ENCODE measurements at places on chromosomes 7 and 10. TPM values are rescaled to one million over a fixed set of nuclear protein-coding genes. Genes with fewer than 3 reads are reported as not detected.

GRCh38 chr7:40709062-40709964 is 574.5 kb downstream of the SUGCT start:
- no peaks in the 10 kb centered on the region for H3K36me3 ChIP-seq
- no peak overlapping the region for H3K27ac ChIP-seq
- DNase-seq = no peak

DNA sequence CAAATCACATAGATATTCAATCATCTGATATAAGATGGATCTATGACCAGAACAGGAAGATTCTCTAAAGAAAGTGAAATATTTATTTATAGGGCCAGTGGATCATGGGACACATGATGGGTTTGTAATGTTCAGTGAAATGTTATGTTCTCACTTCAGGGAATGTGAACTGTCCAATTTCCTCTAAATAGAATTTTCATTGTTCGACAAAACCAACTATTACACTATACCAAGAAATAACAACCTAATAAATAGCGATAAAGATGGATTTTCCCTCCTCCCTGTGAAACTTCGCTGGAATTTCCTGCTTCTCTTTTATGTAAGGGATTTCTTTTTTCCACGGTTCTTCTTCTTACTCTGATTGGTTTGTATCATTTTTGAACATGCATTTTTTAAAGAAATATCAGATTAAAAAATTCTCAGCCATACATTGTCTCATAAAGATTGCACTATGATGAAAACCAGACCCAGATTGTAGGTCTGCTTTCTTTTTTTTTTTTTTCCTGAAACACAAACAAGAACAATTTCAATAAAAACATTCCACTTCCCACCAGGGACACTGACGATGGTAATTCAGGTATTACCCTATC is 139.8 kb upstream of the ZEB1 start:
- no peak for DNase-seq
- no peaks in the 10 kb centered on the region for H3K27me3 ChIP-seq
- H3K4me3 ChIP-seq = no peak overlapping the region
- H3K36me3 ChIP-seq = no peaks in the 10 kb centered on the region
- H3K27ac ChIP-seq = no peak overlapping the region

DNA sequence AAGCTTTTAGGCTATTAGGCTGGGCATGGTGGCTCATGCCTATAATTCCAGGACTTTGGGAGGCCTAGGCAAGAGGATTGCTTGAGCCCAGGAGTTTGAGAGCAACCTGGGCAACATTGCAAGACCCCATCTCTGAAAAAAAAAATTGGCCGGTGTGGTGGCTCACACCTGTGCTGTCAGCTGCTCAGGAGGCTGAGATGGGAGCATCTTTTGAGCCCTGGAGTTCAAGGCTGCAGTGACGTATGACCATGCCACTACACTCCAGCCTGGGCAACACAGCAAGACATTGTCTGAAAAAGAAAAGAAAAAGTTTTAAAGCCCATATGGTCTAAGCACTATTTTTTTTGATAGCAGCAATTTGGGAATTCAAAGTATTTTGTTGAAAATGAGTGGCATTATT is 15.8 kb upstream of the SEC61A2 start:
- peaks cover 19% of the 10 kb centered on the region for H3K36me3 ChIP-seq
- no peaks in the 10 kb centered on the region for H3K27me3 ChIP-seq
- no peak overlapping the region for H3K4me3 ChIP-seq
- H3K4me1 ChIP-seq = no peaks in the 10 kb centered on the region
- no peak overlapping the region for H3K27ac ChIP-seq
- no peak for DNase-seq

GRCh38 chr10:116741391-116742351 is 695 bp downstream of the HSPA12A start:
- H3K36me3 ChIP-seq = no peaks in the 10 kb centered on the region
- peaks cover 25% of the 10 kb centered on the region for H3K4me1 ChIP-seq
- peaks cover 48% of the 10 kb centered on the region for H3K27me3 ChIP-seq
- H3K27ac ChIP-seq = peak overlapping the region; percentile 90
- H3K4me3 ChIP-seq = peak overlapping the region; percentile 93
- no peak for DNase-seq

DNA sequence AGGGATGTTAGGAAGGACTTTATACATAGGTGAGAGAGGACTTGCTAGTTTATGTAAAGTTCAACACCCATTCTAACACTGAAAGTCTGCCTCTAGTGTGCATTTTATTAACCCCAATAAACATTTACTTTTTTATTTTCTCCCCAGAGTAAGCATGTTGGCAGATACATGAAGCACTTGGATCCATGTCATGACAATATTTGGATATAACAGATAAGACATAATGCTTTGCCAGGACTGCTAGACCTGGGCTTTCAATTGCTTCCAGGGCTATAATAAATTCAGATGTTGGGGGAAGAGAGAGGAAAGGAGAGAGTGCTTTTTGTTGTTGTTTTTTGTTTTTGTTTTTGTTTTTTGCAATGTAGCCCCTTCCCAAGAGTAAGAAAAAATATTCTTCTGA is 269.3 kb upstream of the LRRTM3 start:
- H3K4me1 ChIP-seq = no peaks in the 10 kb centered on the region
- H3K4me3 ChIP-seq = no peak overlapping the region
- no peaks in the 10 kb centered on the region for H3K36me3 ChIP-seq
- no peak for DNase-seq

- peaks cover 25% of the 10 kb centered on the region for H3K36me3 ChIP-seq
- H3K27me3 ChIP-seq = no peaks in the 10 kb centered on the region
- DNase-seq = no peak
- no peaks in the 10 kb centered on the region for H3K4me1 ChIP-seq
- H3K27ac ChIP-seq = no peak overlapping the region
- H3K4me3 ChIP-seq = no peak overlapping the region
Observed at GRCh38 chr7:157596881-157597280, 260.1 kb downstream of the DNAJB6 start.

GRCh38 chr7:81929386-81929785 is 159.5 kb upstream of the HGF start:
- H3K4me3 ChIP-seq = no peak overlapping the region
- H3K27me3 ChIP-seq = no peaks in the 10 kb centered on the region
- no peaks in the 10 kb centered on the region for H3K36me3 ChIP-seq
- no peak for DNase-seq

GRCh38 chr10:90458054-90458453 is 399.8 kb downstream of the HTR7 start:
- H3K27ac ChIP-seq = no peak overlapping the region
- H3K36me3 ChIP-seq = no peaks in the 10 kb centered on the region
- H3K27me3 ChIP-seq = no peaks in the 10 kb centered on the region
- DNase-seq = no peak
- no peaks in the 10 kb centered on the region for H3K4me1 ChIP-seq
- no peak overlapping the region for H3K4me3 ChIP-seq

DNA sequence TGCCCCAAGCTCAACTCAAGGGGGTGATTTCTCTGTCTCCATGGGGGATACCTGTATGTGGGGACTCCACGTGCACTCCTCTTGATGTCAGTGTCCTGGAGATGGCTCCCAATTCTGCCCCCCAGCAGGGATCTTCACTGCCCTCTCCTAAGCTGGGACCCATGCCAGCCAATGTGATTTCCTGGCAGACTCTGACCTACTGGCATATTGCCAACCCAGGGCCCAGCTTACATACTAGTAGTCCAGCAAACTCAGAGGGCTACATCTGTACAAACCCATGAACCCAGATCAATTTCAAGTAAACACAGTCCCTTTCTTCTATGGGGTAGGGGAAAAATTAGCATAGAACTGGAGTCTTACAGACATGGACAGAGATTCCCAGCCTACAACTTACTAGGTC is 26.2 kb upstream of the BMPR1A start:
- no peak overlapping the region for H3K4me3 ChIP-seq
- H3K27ac ChIP-seq = peak overlapping the region; percentile 91
- peaks cover 3% of the 10 kb centered on the region for H3K4me1 ChIP-seq
- no peaks in the 10 kb centered on the region for H3K36me3 ChIP-seq

- H3K36me3 ChIP-seq = no peaks in the 10 kb centered on the region
- H3K4me1 ChIP-seq = peaks cover 89% of the 10 kb centered on the region
- peak overlapping the region; percentile 89 for H3K27ac ChIP-seq
- no peaks in the 10 kb centered on the region for H3K27me3 ChIP-seq
- peak overlapping the region; percentile 37 for H3K4me3 ChIP-seq
Observed at GRCh38 chr7:74479961-74480829, 26.5 kb downstream of the GTF2IRD1 start.

DNA sequence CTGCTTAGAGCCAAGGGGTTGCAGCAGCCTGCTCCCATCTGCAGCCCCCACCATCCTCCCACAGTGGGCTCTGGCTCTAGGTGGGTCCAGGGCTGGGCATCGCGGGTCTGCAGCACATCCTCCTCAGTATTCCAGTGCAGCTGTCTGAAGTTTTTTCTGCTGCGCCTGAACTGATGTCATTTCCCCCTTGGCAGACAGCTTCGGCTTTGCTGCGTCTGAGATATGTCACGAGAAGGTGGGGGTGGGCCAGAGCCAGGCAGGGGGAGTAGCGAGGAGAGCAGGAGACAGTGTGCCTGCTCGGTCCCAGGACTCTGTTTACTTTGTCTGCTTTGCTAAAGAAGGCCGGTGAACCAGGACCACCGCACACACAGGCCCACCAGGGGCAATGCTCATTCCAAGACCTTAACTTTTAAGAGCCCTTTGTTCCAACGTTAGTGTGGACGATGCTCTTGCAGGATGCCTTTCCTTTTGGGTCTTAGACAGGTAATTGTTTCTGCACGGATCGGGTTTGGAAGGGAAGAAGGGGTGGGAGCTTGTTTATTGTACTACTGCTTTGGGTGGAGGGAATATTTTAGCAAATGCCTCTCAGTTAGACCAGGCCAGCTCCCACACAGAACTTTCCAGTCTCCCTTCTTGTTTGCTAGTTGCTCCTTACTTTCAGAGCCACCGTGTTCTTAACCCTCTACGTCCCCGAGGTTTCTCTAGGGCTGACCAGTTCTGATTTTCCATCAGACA is 32.4 kb downstream of the WBP1L start:
- H3K4me3 ChIP-seq = peak overlapping the region; percentile 28
- H3K4me1 ChIP-seq = peaks cover 99% of the 10 kb centered on the region
- no peaks in the 10 kb centered on the region for H3K36me3 ChIP-seq
- peak overlapping the region; percentile 89 for H3K27ac ChIP-seq

DNA sequence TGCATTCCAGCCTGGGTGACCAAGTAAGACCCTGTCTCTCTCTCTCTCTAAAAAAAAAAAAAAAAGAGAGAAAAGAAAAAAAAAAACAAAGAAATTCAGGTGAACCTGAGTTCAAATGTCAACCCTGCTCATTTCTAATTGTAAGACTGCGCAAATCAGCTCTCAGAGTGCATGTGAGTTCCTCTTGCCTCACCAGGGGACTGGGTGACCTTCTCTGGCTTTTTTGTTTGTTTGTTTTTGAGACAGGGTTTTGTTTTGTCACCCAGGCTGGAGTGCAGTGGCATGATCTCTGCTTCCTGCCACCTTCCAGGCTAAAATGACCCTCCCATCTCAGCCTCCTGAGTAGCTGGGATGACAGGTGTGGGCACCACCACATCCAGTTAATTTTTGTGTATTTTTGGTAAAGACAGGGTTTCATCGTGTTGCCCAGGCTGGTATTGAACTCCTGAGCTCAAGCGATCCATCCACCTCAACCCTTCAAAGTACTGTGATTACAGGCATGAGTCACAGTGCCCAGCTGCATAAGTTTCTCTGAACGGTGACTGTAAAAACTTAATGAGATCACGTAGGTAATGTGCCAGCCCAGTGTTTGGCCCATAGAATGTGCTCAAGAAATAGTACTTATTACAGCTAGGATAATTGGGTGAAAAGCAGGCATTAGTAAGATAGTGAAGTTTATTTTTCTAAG is 45.3 kb upstream of the BAMBI start:
- H3K4me1 ChIP-seq = peaks cover 10% of the 10 kb centered on the region
- H3K36me3 ChIP-seq = no peaks in the 10 kb centered on the region
- no peak overlapping the region for H3K4me3 ChIP-seq
- H3K27ac ChIP-seq = no peak overlapping the region

- peak overlapping the region; percentile 8 for H3K27ac ChIP-seq
- no peaks in the 10 kb centered on the region for H3K36me3 ChIP-seq
- DNase-seq = no peak
- peak overlapping the region; percentile 74 for H3K4me3 ChIP-seq
- H3K4me1 ChIP-seq = peaks cover 14% of the 10 kb centered on the region
Observed at GRCh38 chr10:99328579-99329303, 415 bp upstream of the CNNM1 start.

GRCh38 chr7:15113752-15114151 is 211.2 kb upstream of the DGKB start:
- no peaks in the 10 kb centered on the region for H3K4me1 ChIP-seq
- no peaks in the 10 kb centered on the region for H3K36me3 ChIP-seq
- no peak overlapping the region for H3K27ac ChIP-seq
- H3K27me3 ChIP-seq = no peaks in the 10 kb centered on the region
- no peak for DNase-seq

- H3K4me3 ChIP-seq = no peak overlapping the region
- no peaks in the 10 kb centered on the region for H3K27me3 ChIP-seq
- H3K4me1 ChIP-seq = no peaks in the 10 kb centered on the region
- no peaks in the 10 kb centered on the region for H3K36me3 ChIP-seq
- H3K27ac ChIP-seq = no peak overlapping the region
Observed at GRCh38 chr7:108384716-108385483, 71.3 kb downstream of the NRCAM start.

The TUBAL3 gene
- total RNA-seq = not detected

The NEURL1 gene
- 1.2 TPM for total RNA-seq

The GRID1 gene
- total RNA-seq = 2.3 TPM

The CDC14C gene
- total RNA-seq = not detected

The ADAM12 gene
- 6.4 TPM for total RNA-seq

The NME8 gene
- not detected for total RNA-seq

Data from stomach (tissue), 19 donors.